ENCODE measurements at places on chromosomes 5 and 9.

DNA sequence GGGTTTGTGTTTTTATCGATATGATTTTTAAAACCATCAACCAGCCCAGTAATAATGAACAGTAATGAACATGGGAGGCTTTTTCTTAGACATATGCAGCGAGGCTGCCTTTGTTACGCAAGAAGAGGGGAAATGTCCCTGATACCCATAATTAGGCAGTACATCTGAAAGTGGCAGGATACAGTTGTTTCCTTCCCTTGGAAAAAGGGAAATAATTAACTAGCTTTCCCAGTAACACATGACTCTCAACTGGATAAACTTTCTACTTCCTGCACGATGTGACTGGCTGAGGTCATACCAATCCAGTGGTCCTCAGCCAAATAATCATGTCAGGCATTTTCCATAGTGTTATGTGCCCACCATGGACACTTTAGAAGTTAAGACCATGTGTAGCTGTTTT, 431.6 kb upstream of the C9orf72 start:
- DNase-seq = no peak

- no peak for DNase-seq
Measured at GRCh38 chr5:172603251-172603806, 37.7 kb upstream of the NEURL1B start.

GRCh38 chr9:73216100-73216499, 64.4 kb downstream of the ANXA1 start:
- no peak for DNase-seq

DNA sequence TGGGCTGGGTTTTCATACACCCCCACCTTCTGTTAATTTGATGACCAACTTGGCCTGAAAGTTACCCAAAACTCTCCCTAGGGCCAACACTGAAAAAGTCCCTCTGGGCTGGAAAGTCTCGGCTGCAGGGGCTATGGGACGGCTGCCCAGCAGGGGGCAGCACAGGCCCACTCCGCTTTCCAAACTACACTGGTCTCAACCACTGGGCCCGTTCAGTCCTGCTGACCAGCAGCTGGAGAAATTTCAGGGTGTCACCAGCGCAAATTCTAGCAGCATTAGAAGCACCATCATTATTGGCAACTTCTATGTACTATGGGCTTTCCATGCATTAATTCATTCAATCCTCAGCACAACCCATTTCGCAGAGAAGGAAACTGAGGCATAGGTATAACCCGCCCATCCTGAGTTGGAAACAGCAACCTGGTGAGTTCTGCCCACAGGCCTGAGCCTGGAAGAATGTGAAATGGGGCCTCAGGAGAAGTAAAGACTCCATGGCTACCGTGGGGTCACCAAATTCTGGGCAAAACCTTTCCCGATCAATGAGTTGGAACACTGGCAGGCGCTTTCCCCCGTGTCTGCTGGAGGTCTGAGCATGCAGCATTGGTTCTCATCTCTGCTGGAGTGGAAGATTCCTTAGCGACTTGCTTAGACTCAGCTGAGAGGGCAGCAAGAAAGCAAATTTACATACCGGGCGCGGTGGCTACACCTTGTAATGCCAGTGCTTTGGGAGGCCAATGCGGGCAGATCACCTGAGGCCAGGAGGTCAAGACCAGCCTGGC, 9.7 kb downstream of the ORM2 start:
- DNase-seq = peak; percentile 50

DNA sequence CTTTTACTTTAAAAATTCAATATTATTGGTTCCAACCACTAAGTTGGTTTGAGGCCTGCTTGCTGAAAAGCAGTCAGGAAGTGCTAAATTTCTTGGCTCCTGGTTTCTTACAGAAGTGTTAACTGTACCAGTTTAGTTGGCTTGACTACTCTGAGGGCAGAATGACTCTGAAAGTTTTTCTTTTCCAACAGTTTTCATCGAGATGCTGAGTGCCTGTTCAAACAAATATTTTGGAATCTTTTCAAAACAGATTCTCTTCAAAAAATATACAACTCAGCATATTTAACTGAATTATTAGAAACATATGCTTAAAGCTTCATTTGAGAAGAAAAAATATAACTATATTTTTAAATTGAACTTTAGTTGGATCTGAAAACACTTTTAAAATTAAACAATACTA, 37.0 kb downstream of the SLC38A9 start:
- no peak for DNase-seq

DNA sequence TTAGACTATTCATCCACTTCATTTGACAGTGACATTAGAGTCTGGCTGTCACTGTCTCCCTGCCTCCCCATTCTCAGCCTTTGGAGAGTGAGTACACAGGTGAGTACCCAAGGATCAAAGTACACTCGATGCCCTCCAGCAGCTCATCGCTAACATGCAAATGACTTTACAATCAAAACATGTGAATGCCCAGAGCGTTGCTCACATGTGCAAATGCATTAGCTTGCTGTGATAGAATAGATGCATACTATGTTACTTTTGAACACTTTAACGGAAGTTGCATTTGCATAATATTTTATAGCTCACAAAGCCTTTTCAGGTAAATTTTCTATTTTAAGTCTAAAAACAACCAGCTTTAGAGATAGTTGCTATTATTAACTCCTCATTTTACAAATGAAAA, 107.6 kb downstream of the SYK start:
- DNase-seq = no peak
